T47D (cell line): ENCODE measurements at places on chromosomes 6 and 20.
A peak's percentile ranks its signal among the peaks of the same experiment; 100 is the strongest.

GRCh38 chr6:160766989-160767646, 65.1 kb downstream of the PLG start:
- no peak for DNase-seq

DNA sequence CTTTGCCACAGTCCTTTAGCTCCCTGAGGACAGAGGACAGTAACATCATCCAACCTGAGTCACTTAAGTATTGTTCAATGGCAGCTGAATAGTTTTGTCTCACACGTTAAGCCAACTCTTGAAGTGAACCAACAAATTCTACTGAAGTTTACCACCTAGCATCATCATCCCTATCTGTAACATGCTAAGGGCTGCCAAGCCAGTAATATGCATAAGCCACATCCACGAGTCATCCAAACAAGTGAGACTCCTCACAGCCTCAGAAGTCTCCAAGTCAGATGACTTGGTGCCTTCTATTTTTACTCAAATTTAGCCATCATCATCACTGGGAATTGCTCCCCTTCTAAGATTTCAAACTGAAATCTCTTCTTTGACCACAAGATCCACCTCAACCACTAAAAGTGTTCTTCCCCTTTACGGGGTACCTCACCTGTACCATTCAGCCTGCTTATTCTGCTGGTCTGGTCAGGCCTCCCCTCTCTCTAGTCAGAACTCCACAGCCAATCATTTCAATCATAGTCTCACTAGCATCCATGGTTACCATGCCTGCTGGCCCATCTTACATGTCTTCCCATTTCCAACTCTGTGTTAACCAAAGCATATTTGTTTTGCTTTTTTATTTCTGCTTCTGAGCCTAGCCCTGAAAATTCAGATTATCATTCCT, 73.7 kb downstream of the DTNBP1 start:
- DNase-seq: no peak

DNA sequence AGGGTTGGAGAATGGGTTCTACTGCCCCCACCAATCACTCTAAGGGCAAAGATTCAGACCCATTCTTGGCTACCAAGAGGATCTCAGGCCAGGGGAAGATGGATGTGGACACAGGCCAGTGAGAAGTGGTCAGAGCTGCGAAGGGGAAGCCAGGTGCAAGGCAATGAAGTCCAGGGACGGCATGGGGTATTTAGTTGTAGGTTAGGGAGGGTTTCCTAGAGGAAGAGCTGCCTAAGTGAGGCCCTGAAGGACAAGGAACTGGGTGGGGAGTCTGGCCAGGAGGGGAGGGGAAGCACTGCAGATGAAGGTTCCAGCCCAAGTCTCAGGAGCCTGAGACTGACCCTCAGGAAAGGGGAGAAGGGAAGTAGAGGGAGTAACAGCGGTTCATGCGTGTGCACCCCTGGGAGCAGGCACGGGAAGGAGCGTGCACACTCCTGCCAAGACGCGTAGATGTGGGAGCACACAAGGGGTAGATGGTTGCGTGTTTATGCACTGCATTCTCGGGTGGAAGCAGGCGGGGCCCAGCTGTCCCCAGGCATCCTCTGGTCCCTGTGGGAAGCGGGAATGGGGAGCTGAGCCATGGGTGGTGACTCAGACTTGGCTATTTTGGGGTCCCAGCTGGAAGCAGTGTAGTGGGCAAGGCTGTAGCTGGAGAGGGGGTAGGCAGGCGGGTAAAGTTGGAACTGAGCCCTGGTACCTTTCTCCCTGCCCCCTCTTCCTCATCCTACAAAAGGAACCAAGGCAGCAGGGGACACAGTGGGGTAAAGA, 3.3 kb downstream of the ACTL10 start:
- no peak for DNase-seq

DNA sequence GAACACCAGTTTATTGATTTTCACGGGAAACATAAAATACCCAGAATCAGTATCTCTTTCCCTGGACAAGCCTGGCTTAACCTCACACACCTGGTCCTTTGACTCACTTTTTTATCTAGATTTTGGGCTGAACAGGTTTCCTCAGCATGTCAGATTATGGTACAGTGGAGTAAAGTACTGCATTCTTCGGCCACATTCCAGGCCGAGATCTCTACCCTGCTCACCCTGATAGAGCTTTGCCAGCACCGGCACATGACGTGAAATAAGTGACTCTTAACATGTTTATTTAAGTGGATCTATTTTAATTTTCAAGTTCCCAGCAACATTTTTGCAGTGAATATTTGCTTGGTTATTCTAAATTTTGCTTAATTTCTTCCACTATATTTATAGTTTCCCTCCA, 79.0 kb upstream of the POPDC3 start:
- DNase-seq: no peak

- no peak for DNase-seq
Measured at GRCh38 chr20:57428324-57429158, 37.3 kb downstream of the RBM38 start.

DNA sequence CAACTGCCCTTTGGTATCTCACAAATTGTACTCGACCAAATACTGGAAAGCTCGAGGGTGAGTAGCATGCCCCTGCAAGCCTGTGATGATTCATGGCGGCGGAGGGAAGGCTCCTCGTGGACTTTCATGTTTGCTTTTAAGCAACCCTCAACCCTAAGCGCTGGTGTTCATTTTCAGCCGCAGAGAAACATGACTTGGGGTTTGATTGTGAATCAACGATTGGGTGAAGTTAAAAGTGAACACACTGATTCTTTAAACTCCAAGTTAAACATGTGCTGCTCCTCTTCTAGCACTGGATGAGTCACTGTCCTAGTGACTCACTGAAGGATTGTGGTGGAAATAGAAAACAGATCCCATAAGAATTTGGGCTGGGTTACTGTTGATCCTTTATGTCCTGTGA, 8.3 kb downstream of the CD109 start:
- DNase-seq: no peak

DNA sequence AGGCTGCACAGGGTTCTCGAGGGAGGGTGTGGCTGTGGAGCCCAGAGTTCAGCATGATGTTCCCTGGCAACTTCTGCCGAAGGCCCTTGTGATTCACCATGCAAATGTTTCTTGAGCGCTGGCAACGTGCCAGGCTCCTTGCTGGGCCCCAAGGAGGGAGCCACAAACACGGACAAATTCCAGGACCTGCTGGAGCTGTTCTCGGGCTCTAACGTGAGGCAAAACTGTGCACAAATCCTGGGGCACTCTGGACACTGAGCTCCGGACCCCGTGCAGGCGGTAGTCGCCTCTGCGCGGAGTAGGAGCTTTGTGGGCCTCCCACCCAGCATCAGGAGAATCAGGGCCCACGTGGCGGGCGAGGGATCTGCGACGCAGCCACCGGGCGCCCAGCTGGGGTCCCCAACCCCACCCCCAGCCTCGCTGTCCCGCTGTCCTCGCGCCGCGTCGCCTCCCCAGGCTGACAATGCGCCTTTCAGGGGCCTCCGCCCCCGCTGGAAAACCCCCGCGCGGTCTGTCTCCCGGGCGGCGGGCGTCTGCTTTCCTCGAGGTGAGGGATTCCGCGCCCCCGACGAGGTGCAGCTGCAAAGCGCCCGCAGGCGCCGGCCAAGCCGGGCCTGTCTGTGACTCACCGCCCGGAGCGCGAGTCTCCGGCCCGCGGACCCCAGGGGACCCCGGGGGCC, 31.7 kb upstream of the SCUBE3 start:
- DNase-seq: peak; percentile 80

DNA sequence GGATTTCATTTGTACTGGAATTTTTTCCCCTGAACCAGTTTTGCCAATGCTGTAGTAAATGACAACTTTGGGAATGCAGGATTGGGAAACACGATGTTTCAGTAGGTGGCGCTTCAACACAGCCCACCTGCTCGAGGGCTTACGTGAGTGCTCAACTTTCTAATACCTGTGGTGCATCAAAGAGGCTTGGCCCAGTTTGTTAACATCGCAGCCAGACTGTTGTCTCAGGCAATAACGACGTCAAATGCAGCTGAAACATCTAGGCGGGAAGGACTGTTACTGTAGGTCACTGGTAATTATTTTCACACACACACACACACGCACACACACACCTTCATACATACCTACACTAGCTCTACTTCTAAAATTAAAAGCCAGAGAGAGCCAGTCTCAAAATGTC, 815.5 kb upstream of the SLC35B3 start:
- DNase-seq: peak; percentile 11

DNA sequence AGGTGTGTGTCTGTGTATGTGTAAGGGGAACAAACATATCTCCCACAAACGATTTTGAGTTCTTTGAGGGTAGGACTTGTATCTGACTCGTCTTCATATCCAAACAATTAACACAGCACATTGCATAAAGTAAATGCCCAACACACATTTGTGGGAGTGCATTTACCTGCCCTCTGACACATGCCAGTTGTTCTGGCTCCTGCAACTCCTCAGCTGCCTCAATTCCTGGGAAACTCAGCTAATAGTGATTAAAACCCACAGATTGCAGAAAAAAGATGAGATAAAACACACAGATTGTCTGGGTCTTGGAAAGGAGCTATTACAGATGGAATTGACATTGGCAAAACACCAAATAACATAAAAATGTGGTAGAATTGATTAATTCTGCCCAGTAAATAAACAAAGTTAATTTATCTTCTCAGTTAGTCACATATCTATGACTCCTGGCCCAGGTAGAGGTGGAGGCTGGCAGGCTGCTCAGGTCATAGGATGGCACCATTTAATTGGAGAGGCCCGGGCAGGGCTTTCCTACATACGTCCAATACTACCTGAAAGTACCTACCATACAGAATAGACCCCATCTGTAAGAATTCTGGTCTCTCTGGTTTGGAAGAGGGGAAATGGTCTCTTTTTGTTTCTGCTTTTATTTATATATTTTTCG, 71.5 kb upstream of the IFNGR1 start:
- DNase-seq: no peak

- peak; percentile 19 for DNase-seq
Measured at GRCh38 chr6:13653296-13653695, 38.2 kb downstream of the NOL7 start.

- no peak for DNase-seq
Measured at GRCh38 chr6:69957985-69958559, 91.7 kb downstream of the COL19A1 start.

DNA sequence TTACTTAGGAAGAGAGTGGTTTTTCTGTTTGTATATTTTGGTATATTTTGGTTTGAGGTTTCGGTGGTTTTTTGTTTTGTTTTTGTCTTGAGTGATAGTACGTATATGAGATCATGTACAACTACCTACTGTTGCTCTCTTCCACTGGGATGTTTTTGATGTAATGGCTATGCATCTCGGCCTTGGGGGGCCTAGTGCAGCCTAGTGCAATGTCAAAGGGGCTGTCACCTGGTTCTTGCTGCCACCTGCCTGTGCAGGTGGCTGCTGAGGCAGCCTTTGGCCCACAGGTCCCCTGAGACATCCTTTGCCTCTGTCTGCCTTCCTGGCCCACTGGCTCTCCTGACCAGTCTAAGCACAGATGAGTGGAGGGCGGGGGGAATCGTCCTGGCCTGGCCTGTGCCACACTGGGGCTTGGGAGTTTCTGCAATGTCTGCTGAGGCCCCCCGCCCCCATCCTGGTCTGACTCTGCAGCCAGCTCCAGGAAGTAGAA, 546.6 kb downstream of the CD83 start:
- no peak for DNase-seq

GRCh38 chr6:16737925-16738324, 23.3 kb downstream of the ATXN1 start:
- no peak for DNase-seq

GRCh38 chr6:35164868-35165267, 23.7 kb upstream of the TCP11 start:
- no peak for DNase-seq
